ENCODE measurements at places on chromosomes 2 and 18. TPM values are rescaled to one million over a fixed set of nuclear protein-coding genes. Genes with fewer than 3 reads are reported as not detected.

The ZRANB3 gene
- total RNA-seq, result 28.8 TPM

The CCDC85A gene
- total RNA-seq, result 3.9 TPM

The PRKAG3 gene
- total RNA-seq, result 0.39 TPM

The HDAC4 gene
- total RNA-seq, result 58.7 TPM

The HOXD8 gene
- 39.8 TPM for total RNA-seq

The SERPINB13 gene
- total RNA-seq, result not detected

The PCARE gene
- 1.0 TPM for total RNA-seq

The RGPD4 gene
- total RNA-seq, result 3.0 TPM

The KLHL30 gene
- 0.16 TPM for total RNA-seq

The CTDSP1 gene
- 60.7 TPM for total RNA-seq

The CHMP3 gene
- 89.4 TPM for total RNA-seq

The ABCG5 gene
- total RNA-seq, result not detected

The GNAL gene
- total RNA-seq, result 12.8 TPM

The NCK2 gene
- total RNA-seq, result 168 TPM

The LRP2 gene
- 4.1 TPM for total RNA-seq

Measured in testis (tissue), 5 donors.